Stimulated activated memory B cell treated with anti-CD40 and anti-IgM and Interleukin-4, amounts not matched to agents 10 μg/mL and 1 μg/mL and 100 μg/mL, for 72 hours (primary cell): ENCODE measurements at places on chromosomes 2 and 18.

- H3K27me3 ChIP-seq: no peaks in the 10 kb centered on the region
- H3K36me3 ChIP-seq: peaks cover 25% of the 10 kb centered on the region
- H3K4me1 ChIP-seq: peaks cover 20% of the 10 kb centered on the region
- H3K4me3 ChIP-seq: no peak overlapping the region
Observed at GRCh38 chr2:63537306-63537705, 51.0 kb downstream of the WDPCP start.

DNA sequence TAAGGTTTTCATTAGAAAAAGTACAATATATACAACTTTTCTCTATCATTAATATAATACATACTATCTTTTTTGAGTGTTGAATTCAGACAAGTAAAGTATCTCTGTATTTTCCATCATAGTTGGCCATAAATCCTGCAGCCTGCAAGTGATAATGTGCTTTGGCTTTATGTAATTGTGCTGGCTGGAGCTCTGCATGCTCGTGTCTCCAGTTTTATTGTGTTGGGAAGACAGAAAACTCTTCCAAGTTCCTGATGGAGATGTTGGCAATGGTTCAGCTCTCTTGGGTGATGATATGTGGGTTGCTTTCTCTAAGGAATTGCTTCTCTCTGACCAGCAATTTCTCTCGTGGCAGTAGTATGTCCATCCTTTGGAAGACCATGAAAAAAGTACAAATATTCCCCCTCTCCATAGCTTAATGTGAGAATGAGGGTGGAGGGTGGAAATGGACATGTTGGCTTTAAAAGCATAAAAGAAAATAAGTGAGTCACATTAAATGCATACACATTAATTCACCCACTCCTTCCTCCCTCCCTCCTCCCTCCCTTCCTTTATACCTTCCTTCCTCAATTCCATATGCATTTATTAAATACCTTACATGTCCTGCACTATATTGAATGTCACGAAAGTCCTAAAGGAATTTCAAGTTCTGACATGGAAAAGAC lies 344.2 kb downstream of the MTX2 start:
- H3K27me3 ChIP-seq: peaks cover 18% of the 10 kb centered on the region
- no peaks in the 10 kb centered on the region for H3K36me3 ChIP-seq
- H3K27ac ChIP-seq: no peak overlapping the region
- H3K4me1 ChIP-seq: no peaks in the 10 kb centered on the region

DNA sequence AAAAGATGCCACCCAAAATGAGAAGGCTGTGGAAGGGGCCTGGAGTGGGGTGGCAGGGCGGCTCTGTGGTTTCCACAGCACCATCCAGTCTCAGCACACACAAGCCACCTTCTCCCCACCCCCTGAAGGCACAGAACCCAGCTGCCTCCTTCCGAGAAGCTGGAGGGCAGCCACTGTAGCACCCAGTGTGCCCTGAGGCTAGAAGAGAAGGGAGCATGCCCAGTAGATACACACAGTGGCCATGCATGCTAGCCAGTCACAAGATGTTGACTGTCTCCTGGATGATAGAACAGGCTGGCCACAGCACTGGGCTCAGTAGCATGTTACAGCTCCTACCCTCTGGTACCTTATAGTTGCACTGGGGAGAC lies 148.9 kb upstream of the EPAS1 start:
- peaks cover 48% of the 10 kb centered on the region for H3K36me3 ChIP-seq
- no peak overlapping the region for H3K27ac ChIP-seq
- H3K27me3 ChIP-seq: no peaks in the 10 kb centered on the region
- no peak overlapping the region for H3K4me3 ChIP-seq
- no peaks in the 10 kb centered on the region for H3K4me1 ChIP-seq
- no peak for ATAC-seq

GRCh38 chr2:118800736-118801135 lies 46.7 kb downstream of the EN1 start:
- no peaks in the 10 kb centered on the region for H3K36me3 ChIP-seq
- H3K4me1 ChIP-seq: no peaks in the 10 kb centered on the region
- no peak for ATAC-seq

DNA sequence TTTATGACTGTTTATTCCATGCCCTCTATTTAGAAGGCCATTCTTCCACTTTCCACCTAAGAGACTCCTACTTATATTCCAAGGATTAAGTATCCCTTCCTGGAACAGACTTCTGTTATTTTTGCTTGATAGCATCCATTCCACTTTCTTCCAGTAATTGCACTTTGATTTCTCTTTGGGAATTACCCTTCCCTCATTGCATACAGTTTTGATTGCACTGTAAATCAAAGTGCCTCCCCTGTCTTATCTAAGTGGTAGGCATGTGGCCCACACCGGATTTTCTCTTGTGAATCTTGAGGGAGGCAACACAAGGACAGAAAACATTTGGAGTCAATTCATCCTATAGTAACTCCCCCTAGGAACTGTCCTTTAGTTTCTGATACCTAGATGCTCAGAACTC lies 120.4 kb downstream of the PDE11A start:
- no peak overlapping the region for H3K4me3 ChIP-seq
- no peaks in the 10 kb centered on the region for H3K27me3 ChIP-seq
- H3K27ac ChIP-seq: no peak overlapping the region
- no peak for ATAC-seq
- no peaks in the 10 kb centered on the region for H3K4me1 ChIP-seq
- no peaks in the 10 kb centered on the region for H3K36me3 ChIP-seq

DNA sequence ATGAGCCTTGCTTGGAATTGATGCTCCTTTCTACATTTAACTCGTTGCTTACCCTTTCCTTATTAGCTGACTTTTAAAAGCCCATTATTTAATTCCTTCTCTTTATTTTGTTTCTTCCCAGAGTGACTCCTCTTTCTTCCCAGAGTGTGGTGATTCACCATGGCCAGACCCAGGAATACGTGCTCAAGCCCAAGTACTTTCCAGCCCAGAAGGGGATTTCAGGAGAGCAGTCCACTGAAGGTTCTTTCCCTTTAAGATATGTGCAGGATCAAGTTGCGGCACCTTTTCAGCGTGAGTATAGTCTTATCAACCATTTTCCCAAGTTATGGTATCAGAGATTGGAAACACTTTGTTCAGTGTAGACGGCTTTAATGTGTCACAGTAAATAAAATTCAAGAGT lies 163.7 kb downstream of the LTBP1 start:
- H3K4me1 ChIP-seq: no peaks in the 10 kb centered on the region
- no peak for ATAC-seq
- no peak overlapping the region for H3K4me3 ChIP-seq
- peaks cover 37% of the 10 kb centered on the region for H3K27me3 ChIP-seq
- no peak overlapping the region for H3K27ac ChIP-seq
- H3K36me3 ChIP-seq: no peaks in the 10 kb centered on the region

GRCh38 chr2:202327858-202328257 lies 48.3 kb upstream of the BMPR2 start:
- no peak for ATAC-seq
- no peaks in the 10 kb centered on the region for H3K27me3 ChIP-seq
- H3K27ac ChIP-seq: no peak overlapping the region
- H3K36me3 ChIP-seq: peaks cover 34% of the 10 kb centered on the region
- no peaks in the 10 kb centered on the region for H3K4me1 ChIP-seq
- no peak overlapping the region for H3K4me3 ChIP-seq

DNA sequence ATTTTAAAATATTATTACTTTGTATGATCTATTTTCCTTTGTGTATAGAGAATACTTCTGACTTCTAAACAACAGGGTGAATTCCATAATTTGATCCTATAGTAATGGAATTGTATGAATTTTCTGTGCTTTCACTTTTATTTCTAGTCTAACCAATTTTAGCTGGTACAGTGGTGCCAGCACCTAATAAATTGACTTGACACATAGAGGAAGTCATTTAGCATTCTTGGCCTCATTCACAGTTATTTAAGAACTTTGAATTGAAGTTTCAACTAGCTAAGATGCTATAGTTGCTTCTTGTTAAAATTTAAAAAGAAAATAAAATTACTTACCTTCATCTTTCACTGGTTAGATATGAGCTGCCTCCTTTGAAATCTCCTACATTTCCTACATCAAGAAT lies 220.4 kb downstream of the CPS1 start:
- H3K27ac ChIP-seq: no peak overlapping the region
- H3K4me1 ChIP-seq: no peaks in the 10 kb centered on the region
- H3K27me3 ChIP-seq: no peaks in the 10 kb centered on the region
- no peaks in the 10 kb centered on the region for H3K36me3 ChIP-seq
- ATAC-seq: no peak

GRCh38 chr18:23159344-23159743 lies 24.1 kb downstream of the CABLES1 start:
- peaks cover 35% of the 10 kb centered on the region for H3K27me3 ChIP-seq
- ATAC-seq: no peak
- no peak overlapping the region for H3K27ac ChIP-seq
- no peaks in the 10 kb centered on the region for H3K4me1 ChIP-seq

DNA sequence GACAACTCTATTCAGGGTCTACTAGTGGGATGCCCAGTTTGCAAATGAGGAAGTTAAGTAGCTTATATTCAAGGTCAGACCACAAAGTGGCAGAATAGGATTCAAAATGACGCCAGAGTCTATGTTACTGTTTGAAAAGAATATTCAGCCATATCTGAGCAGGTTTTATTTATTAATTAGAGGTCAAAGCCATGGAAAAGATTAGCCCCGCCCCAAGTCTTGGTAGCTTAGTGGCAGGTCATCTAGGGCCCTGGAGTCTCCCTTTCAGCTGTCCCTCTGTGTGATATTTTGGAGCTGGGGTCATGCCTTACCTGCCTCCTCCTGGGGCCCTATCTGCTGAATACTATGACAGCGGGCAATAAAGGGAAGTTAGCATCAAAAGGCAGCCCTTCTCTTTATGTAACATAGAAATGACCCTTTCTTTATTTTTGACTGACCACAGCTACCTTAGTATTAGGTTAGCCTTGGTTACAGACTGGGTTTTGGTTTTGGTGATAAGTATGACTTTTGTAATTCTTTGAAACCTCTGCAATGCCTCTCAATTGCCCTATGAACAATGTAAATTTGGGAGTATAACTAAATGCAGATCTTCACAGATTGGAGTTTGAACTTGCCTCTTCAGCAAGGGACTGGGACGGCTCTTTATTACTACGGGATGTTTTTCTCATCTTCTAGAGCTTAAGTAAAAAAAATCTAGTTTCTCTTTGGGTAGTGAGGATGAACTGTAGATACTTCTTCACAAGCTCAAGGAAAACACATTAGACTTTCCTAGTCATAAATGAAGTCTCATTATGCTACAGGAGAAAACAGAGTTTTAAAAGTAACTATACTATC lies 153.0 kb upstream of the ITGA4 start:
- peaks cover 62% of the 10 kb centered on the region for H3K4me1 ChIP-seq
- no peaks in the 10 kb centered on the region for H3K27me3 ChIP-seq
- no peaks in the 10 kb centered on the region for H3K36me3 ChIP-seq
- H3K27ac ChIP-seq: peak overlapping the region; percentile 94

DNA sequence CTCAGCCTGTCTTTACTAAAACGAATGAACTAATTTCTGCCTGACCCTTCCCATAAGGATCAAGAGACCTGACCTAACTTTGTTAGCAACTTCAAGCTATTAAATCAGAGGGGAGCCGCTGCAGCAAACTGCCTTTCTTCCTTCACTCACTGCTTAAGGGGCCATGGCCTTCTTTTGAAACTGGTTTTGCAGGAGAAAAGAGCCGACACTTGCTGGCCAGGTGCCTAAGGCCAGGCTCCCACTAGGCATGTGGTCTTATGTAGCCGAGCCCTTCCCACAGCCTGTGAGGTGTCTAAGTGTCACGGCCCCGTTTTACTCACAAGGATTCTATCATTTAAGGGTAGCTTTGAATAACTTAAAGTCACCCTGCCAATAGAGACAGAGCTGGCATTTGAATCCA lies 130.8 kb downstream of the ZNF236 start:
- H3K4me1 ChIP-seq: no peaks in the 10 kb centered on the region
- H3K36me3 ChIP-seq: peaks cover 66% of the 10 kb centered on the region

GRCh38 chr2:191010887-191011885 lies 2.8 kb downstream of the STAT1 start:
- H3K36me3 ChIP-seq: peaks cover 28% of the 10 kb centered on the region
- no peaks in the 10 kb centered on the region for H3K27me3 ChIP-seq
- no peak overlapping the region for H3K4me3 ChIP-seq
- no peak for ATAC-seq
- peaks cover 25% of the 10 kb centered on the region for H3K4me1 ChIP-seq

DNA sequence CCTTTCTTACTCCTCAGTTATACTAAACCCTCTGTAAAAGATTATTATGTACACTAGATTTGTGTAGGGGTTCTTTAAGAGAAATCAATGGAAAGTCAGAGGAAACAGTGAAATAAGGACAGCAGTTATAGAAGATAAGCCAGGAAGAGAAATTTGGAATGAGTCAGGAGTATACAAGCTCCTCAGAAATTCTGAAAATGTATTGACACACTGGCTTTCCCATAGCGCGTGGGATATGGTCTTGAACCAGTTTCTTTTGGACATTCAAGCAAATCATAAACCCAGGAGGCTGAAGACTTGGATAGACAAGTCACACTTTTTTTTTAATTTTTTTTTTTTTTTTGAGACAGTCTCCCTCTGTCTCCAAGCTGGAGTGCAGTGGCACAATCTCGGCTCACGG lies 316.1 kb upstream of the MMADHC start:
- H3K27ac ChIP-seq: no peak overlapping the region
- ATAC-seq: no peak
- H3K4me1 ChIP-seq: no peaks in the 10 kb centered on the region
- no peak overlapping the region for H3K4me3 ChIP-seq
- no peaks in the 10 kb centered on the region for H3K27me3 ChIP-seq
- H3K36me3 ChIP-seq: no peaks in the 10 kb centered on the region

GRCh38 chr2:240893363-240893844 lies 2.6 kb downstream of the MAB21L4 start:
- H3K27me3 ChIP-seq: peaks cover 29% of the 10 kb centered on the region
- no peak overlapping the region for H3K27ac ChIP-seq
- H3K4me3 ChIP-seq: no peak overlapping the region
- no peaks in the 10 kb centered on the region for H3K36me3 ChIP-seq

DNA sequence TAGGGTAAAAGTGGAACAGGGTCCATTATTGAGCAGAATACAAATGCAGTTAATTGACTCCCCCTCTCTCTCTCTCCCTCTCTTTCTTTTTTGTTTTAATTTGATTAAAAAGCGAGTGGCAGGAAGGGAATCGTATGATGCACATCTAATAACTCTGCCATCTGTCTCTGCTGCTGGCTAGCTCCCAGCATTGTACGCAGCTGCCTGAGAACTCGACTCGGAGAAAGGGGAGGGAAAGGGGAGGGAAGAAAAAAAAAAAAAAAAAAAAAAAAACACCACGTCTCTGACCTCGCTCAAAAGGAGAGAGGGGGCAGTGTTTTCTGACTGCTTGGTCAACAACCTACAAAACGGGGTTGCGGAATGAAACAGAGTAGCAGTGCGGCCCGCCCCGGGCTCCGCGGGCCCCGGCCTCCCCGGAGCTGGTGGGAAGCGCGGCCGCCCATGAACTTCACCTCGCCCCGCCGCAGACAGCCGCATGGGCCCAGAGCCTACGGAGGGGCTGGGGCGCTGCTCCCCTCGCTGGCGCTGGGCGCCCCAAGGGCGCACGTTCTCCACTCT lies 265.7 kb downstream of the TCF4 start:
- peak overlapping the region; percentile 94 for H3K27ac ChIP-seq
- peak; percentile 86 for ATAC-seq
- peaks cover 38% of the 10 kb centered on the region for H3K4me1 ChIP-seq
- H3K27me3 ChIP-seq: no peaks in the 10 kb centered on the region
- peak overlapping the region; percentile 95 for H3K4me3 ChIP-seq

DNA sequence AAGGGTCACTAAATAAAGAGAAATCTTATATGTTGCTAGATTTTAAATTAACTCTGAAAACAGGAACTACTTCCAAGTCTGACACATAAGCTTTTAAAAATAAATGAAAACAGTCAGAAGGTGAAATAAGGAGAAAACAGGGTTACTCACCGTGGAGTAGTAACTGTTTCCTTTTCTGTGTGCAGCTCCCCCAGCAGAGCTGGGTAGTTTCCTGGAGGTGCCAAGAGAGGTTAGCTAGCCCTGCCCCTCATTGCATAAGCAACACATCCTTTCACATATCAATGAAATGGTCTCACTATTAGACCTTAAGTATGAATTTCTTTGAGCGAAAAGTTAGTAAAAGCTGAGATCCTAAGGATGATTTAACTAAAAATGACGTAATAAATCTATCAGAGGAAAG lies 54.0 kb upstream of the GPR75 start:
- no peak overlapping the region for H3K4me3 ChIP-seq
- no peak overlapping the region for H3K27ac ChIP-seq
- ATAC-seq: peak; percentile 65
- H3K4me1 ChIP-seq: peaks cover 6% of the 10 kb centered on the region
- peaks cover 35% of the 10 kb centered on the region for H3K36me3 ChIP-seq
